ENCODE measurements at places on chromosomes 5 and 9.

DNA sequence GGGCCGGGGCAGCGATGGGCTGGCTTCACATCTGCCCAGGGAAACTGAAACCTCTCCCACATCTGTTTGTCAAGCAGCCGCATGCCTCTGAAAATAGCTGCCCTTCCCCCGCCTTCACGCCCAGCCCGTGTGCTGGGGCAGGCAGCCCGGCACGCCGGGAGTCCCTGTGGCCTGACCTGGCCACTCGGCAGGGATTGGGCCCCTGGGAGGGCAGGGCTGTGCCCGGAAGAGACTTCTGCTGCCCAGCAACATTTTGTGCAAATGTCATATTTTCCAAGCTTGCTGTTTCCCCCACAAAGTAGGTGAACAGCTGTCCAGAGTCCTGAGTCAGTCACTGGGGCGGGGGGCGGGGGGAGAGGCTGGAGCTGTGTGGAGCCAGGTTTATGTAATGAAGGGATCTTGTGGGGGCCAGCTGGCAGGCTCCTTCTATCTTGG is 8.2 kb downstream of the COL27A1 start:
- DNase-seq = no peak

GRCh38 chr5:179833056-179833708 is 12.5 kb downstream of the SQSTM1 start:
- no peak for DNase-seq

DNA sequence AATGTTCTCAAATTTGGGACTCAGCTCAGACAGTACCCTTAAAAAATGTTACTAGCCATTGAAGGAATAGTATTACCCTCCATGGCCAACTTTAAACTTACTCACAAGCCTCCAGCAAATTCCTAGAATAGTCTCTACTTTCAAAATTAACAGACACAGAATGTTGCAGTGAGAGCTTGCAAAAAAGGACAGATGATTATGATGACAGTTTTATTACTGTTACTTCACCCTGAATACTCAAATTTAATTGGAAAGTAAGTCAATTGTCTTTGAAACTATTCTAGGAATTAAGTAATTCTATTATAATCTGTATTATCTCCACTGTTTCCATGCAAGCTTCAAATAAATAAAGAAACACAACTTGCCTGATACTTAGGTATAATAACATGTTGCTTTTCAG is 288.3 kb downstream of the SLF1 start:
- DNase-seq = no peak

DNA sequence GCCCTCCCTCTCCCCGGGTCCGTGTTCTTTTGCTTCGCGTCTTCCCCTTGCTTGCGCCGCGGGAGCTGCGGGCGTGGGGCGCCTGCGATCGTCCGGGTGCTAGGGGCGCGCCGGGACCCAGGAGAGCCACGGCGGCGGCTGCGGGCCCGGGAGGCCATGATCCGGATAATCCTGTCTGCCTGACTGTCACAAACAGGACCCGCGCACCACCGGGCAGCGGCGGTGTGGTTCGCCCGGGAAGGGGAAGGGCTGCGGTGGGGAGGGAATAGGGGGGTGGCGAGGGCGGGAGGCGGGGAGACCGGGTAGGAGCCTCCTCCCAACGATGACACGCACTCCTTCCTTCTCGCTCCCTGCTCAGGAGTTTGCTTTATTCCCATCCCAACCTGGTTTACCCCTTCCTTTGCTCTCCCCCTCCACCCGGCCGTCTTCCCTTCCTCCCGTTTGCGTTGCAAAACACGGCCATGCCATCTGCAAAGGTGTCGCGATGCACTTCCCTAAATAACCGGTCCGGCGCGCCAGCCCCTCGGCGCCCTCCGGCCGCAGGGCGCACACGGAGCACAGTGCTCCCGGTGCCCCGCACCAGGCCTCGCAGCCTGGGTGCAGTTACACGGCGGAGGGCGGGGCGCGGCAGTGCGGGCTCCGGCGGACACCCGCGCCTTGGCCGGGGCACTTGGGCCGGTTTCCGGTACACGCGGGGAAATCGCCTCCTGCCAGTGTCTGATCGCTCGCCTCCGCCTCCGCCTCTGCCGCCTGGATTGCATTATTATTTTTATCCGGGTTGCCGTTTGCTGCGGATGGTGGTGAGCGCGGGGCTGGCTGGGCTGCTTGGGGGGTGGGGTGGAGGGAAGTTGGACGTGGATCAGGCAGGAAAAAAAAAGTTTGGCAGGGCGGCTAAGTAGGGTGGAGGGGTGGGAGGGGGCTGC is 1.5 kb downstream of the SMARCA2 start:
- no peak for DNase-seq

GRCh38 chr5:120326651-120327050 is 137.4 kb upstream of the PRR16 start:
- no peak for DNase-seq

- no peak for DNase-seq
Observed at GRCh38 chr5:139762615-139763170, 32.9 kb upstream of the PSD2 start.

DNA sequence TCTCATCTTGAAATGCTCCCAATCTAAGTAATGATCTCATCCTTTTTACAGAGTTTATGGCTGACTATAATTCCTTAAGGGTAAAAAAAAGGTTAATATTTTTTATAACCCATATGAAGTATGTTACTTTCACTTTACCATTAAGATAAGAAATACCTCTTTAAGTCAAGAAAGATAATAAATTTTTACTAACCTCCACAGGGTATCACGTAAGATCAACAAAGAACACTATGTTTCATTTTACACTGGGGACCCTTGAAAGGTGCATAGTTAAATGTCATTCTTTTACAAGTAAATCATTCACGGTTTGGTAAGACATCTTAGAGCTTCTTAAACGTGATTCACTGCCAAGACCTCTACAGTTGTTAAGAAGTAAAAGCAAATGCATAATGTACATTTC is 472.7 kb upstream of the CDH9 start:
- DNase-seq = no peak

DNA sequence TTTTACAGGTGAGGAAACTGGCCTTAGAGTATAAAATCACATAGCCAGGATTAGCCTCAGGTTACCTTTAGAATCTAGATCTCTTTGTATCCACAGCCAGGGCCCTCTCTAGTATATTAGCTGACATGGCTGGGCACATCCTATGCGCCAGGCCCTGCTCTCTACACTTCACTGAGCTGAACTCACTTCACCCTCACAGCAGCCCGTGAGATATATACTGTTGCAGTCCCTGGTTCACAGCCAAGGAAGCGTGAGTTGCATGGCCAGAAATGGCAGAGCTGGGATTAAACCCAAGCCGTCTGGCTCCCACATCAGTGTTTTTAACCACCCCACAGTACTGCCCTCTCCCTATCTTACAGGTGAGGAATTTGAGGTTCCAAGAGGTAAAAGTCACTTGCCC is 58.4 kb downstream of the DAB2IP start:
- no peak for DNase-seq

DNA sequence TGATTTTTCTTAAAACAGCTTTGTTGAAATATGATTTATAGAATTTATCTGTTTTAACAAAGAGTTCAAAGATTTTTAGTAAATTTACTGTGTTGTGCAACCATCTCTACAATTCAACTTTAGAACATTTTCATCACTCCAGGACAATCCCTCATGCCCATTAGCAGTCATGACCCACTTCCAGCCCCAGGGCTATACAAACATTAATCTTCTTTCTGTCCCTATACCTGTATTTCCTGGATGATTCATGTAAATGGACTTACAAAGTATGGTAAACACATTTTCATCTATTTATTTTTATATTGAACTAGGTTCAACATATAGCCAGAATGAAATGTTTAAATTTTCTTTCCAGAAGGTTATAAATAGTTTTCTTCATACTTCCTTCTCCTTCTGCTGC is 127.8 kb upstream of the CCDC180 start:
- DNase-seq = no peak

- no peak for DNase-seq
Observed at GRCh38 chr5:59615272-59615671, 278.3 kb downstream of the PDE4D start.

DNA sequence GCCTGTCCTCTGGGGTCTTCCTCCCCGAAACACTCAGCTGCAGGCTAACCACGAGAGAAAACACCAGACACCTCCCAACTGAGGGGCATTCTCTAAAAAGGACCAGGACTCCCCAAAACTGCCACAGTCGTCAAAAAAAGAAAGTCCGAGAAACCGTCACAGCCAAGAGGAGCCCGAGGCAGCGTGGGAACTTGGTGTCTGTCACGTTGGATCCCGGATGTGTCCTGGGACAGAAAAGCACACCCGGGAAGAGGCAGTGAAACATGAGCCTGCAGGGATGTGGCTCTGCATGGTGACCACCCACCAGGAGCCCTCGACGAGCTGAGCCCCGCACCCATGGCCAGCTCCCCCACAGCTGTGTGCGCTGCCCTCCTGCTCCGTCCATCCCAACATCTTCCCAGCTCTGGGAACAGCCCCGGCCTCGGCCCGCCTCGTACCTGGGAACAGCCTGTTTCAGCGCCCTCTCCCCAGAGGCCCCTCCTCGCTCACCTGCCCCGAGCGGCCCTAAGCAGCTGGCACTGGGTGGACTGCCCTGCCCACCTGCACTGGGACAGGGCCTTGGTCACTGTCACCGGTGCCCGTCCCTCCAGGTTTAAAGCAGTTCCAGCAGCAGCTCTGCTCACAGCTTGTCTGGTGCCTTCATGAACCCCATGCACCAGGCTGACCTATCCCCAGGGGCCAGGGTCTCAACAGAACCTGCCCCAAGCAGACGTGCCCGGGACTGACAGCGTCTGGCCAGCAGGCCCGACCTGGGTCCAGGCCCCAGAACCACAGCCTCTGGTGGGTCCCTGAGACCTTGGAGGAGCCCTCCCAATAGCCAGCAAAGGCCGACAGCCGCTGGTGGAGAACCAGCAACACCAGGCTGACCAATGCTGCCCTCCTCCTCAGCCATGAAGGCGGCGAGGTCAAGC is 10.9 kb downstream of the SLC12A7 start:
- no peak for DNase-seq

DNA sequence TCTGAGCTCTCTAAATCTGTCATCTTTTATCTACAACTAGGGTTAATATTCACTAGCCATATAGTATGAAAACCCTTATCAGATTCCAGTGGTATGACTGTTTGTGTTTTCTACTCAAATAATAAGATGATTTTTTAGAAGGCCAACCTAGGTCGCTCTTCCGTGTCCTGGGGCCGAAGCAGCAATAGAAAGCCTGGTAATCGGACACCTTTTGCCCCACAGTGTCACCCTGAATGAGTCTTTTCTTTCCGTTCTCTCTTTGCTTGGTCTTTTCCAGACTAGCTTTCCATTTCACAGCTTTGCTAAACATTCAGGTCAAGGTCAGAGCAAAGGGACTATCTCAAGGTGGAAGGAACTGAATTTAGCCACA is 243.3 kb upstream of the ANKRD55 start:
- no peak for DNase-seq

DNA sequence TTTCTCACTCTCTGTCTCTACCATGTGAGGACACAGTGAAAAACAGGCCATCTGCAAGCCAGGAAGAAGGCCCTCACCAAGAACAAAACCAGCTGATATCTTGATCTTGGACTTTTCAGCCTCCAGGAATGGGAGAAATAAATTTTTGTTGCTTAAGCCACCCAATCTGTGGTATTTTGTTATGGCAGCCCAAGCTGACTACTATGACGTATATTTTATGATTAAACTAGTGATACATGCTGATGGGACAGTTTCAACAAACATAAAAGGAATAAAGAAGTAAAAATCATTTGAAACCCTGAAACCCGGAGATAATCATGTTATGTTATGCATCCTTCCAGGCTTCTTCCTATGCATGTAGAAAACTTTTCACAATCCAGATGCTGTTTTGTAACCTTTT is 71.5 kb upstream of the ERBIN start:
- no peak for DNase-seq

- DNase-seq = no peak
Observed at GRCh38 chr5:77882670-77883257, 106.6 kb upstream of the TBCA start.

- DNase-seq = no peak
Observed at GRCh38 chr9:111356481-111357244, 26.6 kb upstream of the OR2K2 start.

DNA sequence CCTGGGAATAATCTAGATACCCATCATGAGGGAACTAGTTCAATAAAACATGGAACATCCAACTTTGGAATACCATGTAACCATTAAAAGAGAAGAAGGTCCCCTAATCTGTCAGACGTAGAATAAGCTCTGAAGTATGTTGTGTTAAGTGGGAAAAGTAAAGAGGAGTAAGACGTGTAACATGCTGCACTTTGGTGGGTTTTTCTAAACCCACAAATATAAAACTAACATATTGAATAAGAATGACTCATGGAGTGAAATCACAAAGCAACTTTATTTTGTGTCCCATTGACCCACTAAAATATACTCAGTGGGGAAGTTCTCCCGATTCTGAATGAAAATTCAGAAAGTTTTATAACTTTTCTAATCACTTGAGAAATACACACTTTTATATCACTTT is 67.9 kb upstream of the PIK3R1 start:
- DNase-seq = no peak

GRCh38 chr9:75087289-75087823 is 599 bp downstream of the NMRK1 start:
- DNase-seq = no peak

DNA sequence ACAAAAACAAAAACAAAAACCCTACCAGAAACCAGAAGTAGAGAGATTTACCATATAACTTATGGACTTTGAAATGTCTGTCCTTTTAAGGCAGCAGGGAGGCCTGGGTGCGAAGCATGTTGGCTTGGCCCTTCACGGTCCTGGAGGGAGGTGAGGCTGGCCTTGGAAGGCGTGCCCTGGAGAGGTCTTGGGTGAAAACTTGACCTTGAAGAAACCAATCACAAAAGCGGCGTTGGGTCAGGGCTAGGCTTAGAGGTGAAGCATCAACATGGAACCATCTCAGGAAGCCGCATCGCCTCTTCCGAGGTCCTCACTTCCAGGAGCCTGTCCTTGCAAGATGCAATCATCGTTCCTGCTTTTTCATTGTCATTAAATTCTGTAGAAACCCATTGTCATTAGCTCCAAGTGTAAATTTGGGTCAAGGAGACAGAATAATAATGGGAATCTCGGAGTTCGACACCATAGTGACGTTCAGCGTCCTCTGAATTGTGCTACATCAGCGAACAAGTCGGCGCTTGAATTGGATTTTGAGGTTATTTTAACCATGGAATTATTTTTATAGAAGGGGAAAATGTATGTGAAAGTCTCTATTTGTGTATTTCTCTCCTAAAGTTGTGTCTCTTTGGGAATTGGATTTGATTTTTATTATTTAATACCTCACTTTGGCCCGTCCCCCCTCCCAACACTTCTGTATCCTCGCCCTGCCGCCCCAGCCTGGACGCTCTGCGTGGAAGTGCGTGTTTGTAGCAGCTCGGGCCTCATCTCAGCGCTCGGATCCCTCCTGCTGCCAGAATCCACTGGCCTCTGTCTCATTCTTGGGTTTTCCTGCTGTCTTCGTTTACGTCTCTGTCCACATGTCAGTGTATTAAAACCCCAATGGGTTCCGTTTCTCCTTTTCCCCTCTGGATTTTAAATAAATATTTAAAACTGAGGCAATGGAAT is 11.1 kb upstream of the ORM1 start:
- DNase-seq = no peak

GRCh38 chr5:6596388-6596787 is 36.5 kb downstream of the NSUN2 start:
- DNase-seq = no peak

All from activated naive CD8-positive, alpha-beta T cell treated with anti-CD3 and anti-CD28 coated beads, Interleukin-2, amount 50 U/mL, for 16 hours (primary cell).